CD4-positive, alpha-beta T cell treated with Interleukin-2 at 100 ng/mL for 4 hours (primary cell): ENCODE measurements at places on chromosomes 16 and 17.

DNA sequence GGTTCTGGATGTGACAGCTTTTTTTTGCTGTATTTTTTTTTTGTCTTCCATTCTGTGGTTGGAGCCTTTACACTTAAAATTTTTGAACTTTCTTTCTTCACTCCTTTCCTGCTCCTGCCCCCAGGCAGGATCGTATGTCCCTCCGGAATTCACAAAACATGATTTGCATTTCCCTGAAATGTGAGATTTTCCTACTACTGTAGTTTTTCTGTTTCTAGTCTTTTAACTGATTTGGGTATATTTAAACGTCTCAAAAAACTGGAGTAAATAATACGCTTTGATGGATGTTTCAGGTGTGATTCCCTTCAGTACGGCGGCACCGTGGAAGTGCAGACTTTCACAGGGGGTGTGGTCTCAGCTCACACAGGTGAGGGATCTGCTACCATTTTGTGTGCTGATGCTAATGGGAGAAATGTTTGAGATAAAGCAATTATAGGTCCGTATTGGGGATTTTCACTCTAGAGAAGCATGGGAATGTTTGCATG lies 686 bp downstream of the SRCAP start:
- no peak for DNase-seq

DNA sequence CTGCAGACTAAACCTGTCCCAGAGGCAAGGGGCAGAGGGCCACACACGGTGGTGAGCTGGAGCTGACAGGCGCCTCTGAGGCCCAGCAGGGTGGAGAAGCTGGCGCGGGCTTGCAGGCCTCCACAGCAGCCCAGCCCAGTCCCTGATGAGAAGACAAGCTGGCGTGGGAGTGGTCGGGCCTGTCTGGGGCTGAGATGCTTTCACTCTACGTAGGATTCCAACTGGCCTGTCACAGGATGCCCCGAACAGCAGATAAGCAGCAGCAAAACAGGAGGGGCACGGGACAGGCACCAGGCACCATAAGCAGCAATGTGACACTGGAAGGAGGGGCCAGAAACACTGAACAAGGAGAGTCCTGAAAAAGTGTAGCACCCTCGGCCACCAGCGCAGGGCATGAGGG lies 40.1 kb downstream of the PEMT start:
- no peak for DNase-seq

DNA sequence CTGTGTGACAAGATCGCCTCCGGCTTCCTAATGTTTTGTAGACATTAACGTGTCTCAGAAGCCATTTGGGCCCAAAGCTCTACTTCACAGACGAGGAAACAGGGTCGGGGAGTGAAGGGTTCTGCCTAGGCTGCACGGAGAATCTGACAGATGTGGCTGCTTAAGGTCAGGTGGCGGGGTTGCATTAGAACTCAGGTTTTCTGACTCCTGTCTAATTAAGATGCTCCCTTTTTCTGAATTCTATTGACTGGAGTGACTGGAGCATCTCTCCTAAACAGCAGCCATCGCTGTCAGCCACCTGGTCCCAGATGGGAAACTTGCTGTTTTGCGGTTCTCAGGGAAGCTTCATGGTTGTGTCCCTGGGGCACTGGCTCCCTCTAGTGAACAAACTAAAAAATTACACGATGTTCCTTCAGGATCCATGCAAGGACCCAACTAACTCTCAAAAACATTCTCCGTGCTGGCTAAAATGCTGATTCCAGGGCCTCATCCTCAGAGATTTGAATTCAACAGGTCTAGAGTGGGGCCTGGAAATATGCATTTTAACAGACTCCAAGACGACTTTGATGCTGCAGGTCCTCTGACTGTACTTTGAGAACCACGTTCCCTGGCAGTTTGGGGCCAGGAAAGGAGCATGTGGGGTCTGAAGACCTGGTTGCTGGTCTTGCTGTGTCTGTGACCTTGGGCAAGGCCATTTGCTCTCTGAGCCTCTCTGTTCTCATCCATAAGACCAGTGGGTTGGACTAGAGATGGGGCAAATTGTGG lies 117.4 kb downstream of the IRF8 start:
- peak; percentile 52 for DNase-seq

DNA sequence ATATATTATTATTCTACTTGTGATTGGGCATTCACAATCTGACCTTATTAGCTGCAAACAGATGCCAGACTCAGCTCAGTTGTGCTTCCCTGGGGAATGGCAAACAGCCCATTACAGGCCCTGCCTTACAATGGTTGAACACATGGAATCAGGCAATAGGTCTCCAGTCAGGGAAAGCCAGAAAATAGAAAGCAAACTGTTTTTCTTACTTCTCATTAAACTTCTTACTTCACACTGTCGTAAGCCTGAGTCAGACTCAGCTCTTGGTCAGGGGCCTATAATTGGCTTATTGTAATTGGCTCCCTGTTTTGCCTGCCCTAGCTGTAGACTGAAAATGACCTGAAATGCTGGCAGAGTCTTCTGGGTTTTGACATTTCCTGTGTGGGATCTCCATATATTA lies 77.0 kb upstream of the CA10 start:
- DNase-seq, result no peak

DNA sequence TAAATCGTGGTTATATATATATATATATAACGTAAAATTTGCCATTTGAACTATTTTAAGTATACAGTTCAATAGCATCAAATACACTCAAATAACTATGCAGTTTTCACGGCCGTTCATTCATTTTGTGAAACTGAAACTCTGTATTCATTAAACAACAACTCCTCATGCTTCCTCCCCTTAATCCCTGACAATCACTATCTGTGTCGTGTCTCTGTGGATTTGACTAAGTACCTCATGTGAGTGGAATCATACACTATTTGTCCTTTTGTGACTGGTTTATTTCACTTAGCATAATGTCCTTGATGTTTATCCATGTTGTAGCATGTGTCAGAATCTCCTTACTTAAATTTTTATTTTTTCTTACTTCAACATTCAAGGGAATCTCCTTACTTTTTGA lies 2.8 kb downstream of the CCL23 start:
- no peak for DNase-seq

GRCh38 chr17:81429821-81430551 lies 34.7 kb downstream of the BAHCC1 start:
- DNase-seq, result no peak

DNA sequence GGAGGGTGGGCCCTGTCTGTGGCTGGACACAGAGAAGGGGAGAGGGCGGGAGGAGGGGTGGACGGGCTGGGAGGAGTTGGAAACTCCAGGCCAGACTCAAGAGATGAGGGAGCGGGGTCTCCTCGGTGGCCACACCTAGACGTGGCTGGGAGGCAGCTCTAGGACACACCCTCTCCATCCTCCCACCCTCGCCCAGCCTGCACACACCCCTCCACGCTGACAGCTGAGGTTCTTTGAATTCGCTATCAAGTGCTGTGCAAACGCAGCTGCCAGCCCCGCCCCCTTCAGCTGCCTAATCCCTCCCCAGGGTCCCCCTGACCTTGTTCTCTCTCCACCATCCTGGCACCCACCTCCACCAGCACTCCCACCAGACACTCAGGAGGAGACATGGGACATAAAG lies 48.7 kb downstream of the DNAH17 start:
- DNase-seq, result no peak

- DNase-seq, result peak; percentile 98
Observed at GRCh38 chr17:74776044-74776962, at the start of gene NAT9. Gene NAT9, minus strand, starts transcription at chr17:74776345. Its CDS starts 647 bp downstream, at chr17:74775698.

GRCh38 chr16:51624080-51624775 lies 473.2 kb upstream of the SALL1 start:
- no peak for DNase-seq

GRCh38 chr17:59357929-59358328 lies 26.5 kb downstream of the YPEL2 start:
- DNase-seq, result peak; percentile 29

- peak; percentile 18 for DNase-seq
Observed at GRCh38 chr17:1227917-1228780, 42.1 kb upstream of the BHLHA9 start.
